ENCODE measurements at places on chromosomes 4 and X.

DNA sequence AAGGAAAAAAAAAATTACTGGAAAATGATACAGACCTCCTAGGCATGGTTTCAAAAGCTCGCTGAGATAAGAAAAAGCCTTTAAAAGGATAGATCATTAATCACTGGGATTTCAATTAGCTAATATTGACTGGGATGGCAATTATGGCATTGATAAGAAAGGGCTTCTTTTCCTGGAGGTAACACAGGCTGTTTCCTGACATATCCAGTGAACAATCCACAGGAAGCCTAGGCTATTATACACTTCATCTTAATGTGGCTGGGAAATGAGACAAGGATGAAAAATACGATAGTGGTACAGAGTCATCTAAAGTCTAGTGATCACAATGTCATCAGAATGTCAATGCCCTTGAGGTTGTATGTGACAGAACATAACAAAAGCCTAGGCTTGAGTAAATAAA lies 1579.3 kb downstream of the C4orf33 start:
- no peak for DNase-seq

GRCh38 chr4:181150191-181150590 lies 1093.0 kb upstream of the TENM3 start:
- no peak for DNase-seq

- DNase-seq = no peak
Observed at GRCh38 chrX:92247076-92247475, 467.9 kb downstream of the PCDH11X start.

- DNase-seq = no peak
Observed at GRCh38 chr4:31613946-31614623, 893.9 kb downstream of the PCDH7 start.

- DNase-seq = peak; percentile 60
Observed at GRCh38 chr4:13988353-13989305, 361.1 kb upstream of the BOD1L1 start.

DNA sequence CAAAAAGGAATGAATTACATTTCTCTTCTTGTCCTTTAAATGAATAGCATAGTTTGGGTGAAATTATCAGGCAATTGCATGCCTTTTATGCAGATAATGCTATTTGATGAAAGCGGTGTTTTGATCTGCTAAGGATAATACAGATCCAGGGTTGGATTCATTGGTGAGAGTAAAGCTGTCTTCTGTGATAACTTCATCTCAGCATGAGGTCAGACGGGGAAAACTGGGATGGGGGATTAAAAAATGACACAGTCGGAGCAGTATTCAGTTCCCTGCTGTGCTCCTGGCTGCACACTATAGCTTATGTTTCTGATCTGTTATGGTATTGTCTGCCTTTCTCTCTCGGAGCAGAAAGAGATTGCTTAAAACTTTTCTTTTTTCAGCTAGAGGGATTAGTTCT lies 105.9 kb upstream of the TENM3 start:
- no peak for DNase-seq

DNA sequence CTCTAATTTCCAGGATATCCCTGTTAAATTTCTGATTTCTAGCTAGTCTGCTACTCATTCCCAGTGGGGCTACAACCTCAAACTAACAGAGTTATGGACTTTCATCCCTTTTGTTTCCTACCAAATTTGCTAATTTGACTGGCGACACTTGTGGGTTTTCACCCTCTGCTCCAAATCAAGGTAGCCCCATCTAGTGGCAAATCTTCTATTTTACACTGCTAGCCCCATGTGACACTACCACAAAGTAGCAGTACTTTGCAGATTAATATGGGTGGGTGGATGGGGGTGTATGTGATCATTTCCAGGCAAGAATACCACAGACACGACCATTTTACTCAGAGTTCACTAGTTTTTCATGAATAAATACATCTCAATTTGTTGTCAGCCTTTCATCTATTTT lies 150.3 kb downstream of the MSL3 start:
- no peak for DNase-seq

DNA sequence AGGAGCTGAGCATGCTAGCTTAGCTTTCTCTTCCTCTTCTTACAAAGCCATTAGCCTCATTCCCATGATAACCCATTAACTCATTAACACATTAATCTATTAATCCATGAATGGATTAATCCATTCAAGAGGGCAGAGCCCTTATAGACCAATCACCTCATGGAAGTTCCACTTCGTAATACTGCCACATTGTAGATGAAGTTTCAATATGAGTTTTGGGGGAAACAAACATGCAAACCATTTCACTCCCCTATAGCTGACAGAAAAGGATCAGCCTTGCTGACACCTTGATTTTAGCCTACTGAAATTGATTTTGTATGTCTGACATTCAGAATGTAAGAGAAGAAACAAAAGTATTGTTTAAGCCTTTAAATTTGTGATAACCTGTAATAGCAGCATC lies 251.8 kb upstream of the GALNTL6 start:
- no peak for DNase-seq

GRCh38 chrX:118570209-118570608 lies 74.6 kb downstream of the DOCK11 start:
- no peak for DNase-seq

DNA sequence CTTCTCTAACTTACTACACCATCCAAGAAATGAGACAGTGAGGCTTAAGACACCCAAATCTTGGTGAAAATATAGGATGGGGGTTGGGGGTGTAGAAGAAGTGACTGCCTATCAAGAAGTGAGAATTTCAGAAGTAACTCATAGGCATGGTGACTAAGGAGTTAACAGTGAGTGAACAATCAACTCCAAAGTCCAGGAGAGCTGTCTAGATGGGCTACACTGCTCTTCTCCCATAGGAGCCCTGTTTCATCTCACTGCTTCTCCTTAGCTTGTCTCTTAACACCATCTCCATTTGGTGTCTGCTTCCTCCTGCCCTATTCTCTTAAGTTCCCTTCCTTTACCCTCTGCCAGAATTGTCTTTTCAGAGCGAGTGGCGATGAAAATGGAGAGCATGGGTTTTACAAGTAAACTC lies 22.7 kb downstream of the FABP2 start:
- DNase-seq = no peak

DNA sequence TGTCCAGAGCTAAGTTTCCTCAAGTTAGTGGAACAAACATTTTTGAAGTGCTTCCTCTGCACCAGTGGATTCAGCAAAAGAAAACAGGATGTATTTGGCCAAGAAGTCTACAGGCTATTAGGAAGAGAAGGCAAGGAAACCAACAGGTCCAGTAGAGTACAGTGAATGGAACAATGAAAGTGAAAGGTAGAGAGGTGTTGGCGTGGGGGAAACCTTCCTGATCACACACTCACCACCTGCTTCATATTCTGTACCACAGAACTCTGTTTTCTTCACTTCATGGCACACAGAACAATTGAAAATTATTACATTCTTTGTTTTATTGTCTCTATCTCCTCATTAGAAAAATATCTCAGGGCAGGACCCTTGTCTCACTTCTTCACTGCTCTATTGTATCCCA lies 417.4 kb upstream of the FMR1 start:
- no peak for DNase-seq

- peak; percentile 67 for DNase-seq
Observed at GRCh38 chr4:123554801-123555232, 158.2 kb downstream of the SPRY1 start.

All from Right ventricle myocardium inferior (tissue), 1 donor.